ENCODE measurements at places on chromosomes 5 and 9.

DNA sequence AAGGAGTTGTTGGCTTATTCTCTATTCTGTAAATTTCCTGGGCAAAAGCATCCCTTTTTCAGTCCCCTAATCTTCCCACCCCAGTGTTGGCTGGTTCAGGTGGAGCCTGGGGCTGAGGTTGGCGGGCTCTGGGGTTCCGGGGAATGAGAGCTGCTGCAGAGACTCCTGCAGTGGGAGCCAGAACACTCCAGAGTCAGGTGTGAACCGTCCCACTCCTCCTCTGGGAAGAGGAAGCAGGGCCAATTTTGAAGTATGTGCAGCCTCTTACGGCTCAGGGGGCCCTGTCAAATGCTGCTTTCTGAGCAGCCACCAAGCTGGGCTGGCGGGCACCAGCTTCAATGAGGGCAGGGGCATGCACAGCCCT, 42.8 kb downstream of the JADE2 start:
- DNase-seq: no peak

GRCh38 chr5:179906795-179907555, 722 bp downstream of the TBC1D9B start:
- DNase-seq: no peak

GRCh38 chr5:66527478-66528035, 68.6 kb upstream of the MAST4 start:
- no peak for DNase-seq

DNA sequence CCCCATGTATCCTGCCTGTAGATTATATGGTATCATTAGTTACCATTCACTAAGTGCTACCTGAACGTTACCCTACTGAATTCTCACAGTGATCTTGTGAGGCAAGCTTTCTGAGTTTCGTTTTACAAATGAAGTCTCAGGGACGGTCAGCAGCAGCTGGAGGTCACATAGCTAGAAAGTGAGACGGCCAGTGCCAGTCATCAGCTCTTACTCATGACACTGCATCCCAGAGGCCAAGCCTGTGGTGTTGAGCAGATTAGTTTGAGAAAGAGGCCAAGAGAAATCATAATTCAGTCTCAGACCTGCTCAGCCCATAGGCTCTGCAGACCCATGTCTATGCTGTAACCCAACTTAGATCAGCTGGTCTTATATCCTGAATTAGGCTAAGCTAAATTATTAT, 95.7 kb upstream of the EGFLAM start:
- no peak for DNase-seq

DNA sequence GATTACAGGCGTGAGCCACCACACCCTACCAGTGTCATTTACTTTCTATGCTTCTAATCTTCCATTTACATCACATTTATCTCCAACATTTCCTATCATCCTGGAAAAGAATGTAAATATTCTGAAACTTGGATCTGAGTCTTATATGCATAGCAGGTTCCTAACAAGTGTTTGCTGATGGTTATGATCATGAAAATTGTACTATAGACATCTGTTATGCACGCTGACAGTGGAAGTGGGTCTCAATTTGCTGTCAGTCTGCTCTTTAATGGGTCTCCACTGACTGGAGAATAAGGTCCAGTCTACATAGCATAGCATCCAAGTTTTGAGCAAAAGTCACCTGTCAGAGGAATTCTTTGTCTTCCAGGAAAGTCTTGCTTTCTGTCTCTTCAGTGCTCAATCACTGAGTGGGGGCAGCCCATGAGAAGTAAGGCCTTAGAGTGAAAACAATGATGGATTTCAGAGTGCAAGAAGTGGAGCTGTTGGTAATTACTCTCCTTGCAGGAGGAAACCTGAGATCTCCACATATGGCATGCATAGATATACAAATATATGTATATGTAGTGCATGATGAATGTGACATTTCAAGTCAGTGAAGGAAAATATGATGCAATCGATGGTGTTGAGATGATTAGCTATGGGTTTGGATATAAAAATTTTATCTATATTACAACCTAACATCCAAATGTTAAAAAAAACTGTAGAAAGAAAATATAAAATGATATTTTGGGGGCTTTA, 29.2 kb upstream of the MSANTD3 start:
- DNase-seq: no peak

GRCh38 chr9:121055642-121056143, 5.6 kb upstream of the C5 start:
- DNase-seq: no peak

- DNase-seq: no peak
These were observed 6.8 kb downstream of the C9orf43 start for GRCh38 chr9:113417370-113417769.

DNA sequence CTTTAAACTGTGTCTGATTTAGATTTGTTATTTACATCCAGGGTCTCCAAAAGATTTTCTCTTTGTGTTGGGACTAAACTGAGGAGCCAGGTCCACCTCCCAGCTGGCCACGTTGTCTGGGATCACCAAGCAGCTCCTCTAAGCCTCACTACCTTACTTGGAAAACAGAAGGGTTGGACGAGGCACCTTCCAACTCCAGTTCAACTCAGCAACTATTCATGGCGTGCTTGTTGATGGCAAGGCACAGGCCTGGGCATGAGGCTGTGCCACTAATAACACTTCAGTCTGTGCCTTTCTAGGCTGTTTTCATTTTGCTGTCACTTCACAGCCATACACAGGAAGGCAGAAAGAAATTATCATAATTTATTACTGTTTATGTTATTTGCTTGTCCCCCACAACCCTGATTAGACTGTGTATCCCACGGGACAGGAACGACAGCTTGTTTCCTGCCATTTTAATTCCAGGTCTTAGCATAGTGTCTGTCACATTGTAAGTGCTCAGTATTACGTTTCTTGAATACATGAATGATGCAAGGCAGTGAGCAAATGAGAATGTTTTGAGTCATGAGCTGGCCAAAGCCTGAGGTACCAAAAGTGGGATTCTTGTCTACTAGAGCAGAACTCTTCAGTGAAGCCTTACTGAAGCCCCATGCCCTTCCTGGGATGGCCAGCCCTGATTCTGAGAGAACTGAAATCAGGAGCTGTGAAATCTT, 125.8 kb downstream of the GALNT10 start:
- no peak for DNase-seq

DNA sequence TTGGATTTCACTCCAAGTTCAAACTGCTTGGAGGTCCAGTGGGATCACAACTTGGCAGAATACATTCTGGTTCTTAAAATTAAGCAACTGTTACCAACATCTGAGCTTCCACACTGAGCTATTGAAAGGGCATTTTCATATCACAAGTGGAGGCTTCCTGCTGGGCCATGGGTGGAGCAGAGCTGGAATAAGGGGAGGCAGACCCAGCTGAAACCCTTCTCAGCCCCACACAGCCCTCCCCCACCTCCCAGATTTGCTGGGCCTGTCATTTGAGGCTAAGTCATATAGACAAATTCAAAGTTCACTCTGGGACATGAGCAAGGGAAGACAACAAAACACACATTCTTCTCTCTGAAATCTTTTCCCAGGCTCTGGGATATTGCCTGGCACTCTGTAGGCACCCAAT, 79.9 kb downstream of the ACTL7B start:
- no peak for DNase-seq

DNA sequence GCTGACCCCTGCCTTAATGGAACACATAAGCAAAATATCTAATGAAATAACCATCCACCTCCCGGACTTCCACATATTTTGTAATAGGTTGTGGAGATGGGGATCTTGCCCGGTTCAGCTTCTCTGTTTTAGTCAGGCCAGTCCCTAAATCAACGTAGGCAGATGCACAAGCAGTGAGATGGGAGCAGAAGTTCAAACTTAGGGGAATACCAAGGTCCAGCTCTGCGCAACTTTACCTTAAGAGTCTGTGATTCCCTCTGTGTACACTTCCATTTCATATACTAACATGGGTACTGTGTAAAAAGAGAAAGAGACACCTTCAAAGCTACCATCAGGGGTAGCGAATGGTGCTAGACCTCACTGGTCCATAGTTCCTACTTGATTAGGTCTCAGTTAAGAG, 110.9 kb downstream of the NTRK2 start:
- no peak for DNase-seq

GRCh38 chr5:43940562-43940961, 337.6 kb downstream of the NNT start:
- DNase-seq: no peak

GRCh38 chr5:131112424-131112823, 52.6 kb downstream of the HINT1 start:
- DNase-seq: no peak

DNA sequence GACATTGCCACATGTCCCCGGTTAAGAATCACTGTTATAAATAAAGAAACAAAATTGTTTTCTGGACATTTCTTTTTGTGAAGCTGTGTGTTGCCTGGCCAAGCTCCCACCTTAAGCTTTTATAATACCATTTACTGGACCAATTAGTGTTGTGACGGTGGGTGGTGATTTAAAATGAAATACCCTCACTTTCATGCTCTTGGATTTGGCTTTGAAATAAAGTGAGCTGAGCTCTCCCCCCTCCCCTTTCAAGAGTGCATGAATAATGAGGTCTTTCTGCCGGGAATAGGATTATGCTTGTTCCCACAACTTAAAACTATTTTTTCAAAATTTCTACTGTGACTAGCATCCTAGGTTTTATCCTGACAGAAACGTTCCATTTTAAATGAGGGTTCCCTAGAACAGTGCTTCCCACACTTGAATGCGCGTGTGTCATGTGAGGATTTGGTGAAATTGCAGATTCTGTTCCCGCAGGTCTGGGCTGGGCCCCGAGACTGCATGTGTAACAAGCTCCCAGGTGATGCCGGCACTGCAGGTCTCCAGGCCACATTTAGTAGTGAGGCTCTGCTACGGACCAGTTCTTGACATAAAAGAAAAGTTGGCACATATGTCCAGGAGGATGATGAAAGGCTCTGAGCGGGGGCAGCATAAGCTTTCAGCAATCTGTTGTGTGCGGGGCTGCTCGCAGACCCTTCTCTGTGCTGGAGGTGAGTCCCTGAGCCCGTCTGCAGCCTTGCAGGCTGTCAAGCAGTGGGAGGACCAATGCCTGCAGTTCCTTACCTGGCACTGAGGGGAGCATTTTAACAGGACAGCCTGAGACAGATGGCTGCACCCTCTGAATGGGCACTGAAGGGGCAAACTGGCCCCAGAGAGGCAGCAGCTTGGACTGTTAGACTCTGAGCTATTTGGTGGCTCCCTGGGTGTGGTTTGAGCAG, 24.4 kb downstream of the IQGAP2 start:
- DNase-seq: no peak

GRCh38 chr9:92962846-92963245, 15.5 kb downstream of the FGD3 start:
- DNase-seq: no peak

DNA sequence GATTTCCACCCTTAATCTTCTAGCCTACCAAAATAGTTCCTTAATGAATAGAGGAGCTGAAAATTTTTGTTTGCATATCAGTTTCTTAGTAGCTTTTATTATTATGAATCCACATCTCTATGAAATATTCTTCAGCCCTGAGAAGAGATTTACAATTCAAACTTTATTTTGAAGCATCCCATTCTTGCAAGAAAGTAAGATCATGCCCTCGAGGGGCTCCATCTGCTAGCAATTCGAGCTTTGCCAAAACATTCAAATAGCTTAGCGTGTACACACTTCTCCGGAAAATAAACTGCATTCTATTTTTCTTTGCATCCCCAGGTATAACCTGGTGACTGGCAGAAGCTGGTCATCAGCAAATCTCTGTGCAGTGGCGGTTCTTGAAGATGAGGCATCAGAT, 370.7 kb downstream of the MTRR start:
- no peak for DNase-seq

GRCh38 chr5:131413605-131414559, 150.0 kb downstream of the CDC42SE2 start:
- DNase-seq: no peak

DNA sequence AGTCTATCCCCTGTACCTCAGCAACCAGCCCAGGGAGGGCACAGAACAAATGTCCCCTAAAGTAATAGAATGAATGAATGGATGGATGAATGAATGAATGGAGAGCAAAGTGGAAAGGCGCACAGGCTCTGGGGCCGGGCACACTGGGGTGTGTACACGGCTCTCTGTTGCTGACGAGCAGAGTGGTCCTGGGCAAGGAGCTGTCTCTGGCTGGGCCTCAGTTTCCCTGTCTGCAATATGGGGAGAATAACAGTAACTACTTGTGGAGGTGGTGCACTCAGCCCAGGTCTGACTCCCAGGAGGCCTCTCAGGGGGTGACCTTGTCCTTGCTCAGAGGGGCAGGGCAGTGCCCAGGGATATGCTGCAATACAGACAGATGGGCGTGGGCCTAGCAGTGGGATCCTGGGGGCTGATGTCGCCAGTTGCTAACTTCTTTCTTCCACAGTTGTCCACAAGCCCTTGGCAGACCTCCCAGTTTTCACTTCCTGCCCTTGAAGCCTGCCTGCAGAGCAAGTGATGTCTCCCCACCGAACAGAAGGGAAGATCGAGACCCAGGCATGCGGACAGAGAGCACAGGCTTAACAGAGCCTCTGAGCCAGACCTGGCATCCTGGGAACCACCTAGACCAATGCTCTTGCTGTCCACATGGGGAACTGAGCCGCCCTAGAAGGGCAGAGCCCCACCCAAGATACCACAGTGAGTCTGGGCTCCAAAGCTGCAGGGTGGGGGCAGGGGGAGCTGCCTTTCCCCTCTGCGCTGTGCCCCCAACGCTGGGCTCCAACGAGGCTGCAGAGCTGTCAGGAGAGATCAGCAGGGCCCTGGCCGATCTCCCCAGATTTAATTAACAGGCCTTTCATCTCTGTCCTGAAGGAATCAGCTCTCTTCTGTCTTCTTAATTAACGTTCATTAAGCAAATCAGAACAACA, 13.6 kb upstream of the LAMC3 start:
- peak; percentile 32 for DNase-seq

DNA sequence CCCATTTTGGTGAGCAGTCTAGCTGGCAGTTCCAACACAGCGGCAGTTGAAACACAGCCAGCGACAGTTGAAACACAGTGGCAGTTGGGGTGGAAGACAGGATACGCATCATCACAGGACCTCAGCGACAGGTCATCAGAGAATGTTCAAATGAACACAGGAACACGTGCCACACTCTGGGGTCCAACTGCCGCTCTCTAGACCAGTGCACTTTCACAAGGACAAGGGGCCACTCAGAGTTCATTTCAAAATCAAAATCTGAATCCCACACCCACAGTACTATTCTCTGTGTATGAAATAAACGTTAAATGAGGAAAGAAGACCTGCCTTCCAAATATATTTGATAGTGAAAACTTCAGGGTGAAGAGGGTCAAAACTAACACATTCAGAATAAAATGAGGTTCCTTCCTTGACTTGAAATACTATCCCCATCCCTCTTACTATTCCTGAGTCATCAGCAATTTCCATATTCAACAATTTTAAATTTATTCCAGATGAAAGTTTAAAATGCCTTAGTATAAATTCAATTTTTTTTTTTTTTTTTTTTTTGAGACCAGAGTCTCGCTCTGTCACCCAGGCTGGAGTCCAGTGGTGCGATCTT, 53.0 kb upstream of the SIMC1 start:
- DNase-seq: no peak

Data from kidney capillary endothelial cell (primary cell).